ENCODE measurements at places on chromosomes 1 and 21.

- DNase-seq: no peak
These were observed 3.6 kb upstream of the RABIF start for GRCh38 chr1:202892501-202892900.

DNA sequence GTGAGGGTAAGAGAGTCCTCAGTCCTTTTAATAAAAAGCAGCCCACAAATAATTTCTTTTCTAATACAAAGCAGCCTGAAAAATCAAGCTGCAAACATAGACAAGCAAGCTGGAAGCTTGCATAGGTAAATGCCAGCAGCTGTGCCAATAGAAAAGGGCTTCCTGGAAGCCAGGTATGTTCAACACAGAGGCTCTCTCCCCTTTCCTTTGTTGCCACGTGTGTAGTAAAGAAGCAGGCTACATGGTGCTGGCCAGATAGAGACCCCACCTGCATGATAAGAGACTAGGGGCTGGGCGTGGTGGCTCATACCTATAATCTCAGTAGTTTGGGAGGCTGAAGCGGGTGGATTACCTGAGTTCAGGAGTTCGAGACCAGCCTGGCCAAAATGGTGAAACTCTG lies 50.1 kb upstream of the ERRFI1 start:
- no peak for DNase-seq

GRCh38 chr1:162200096-162200847 lies 130.8 kb downstream of the NOS1AP start:
- DNase-seq: no peak

GRCh38 chr1:227731241-227731677 lies 3.8 kb downstream of the JMJD4 start:
- no peak for DNase-seq

- no peak for DNase-seq
These were observed 122.3 kb upstream of the C1orf105 start for GRCh38 chr1:172298141-172298540.

DNA sequence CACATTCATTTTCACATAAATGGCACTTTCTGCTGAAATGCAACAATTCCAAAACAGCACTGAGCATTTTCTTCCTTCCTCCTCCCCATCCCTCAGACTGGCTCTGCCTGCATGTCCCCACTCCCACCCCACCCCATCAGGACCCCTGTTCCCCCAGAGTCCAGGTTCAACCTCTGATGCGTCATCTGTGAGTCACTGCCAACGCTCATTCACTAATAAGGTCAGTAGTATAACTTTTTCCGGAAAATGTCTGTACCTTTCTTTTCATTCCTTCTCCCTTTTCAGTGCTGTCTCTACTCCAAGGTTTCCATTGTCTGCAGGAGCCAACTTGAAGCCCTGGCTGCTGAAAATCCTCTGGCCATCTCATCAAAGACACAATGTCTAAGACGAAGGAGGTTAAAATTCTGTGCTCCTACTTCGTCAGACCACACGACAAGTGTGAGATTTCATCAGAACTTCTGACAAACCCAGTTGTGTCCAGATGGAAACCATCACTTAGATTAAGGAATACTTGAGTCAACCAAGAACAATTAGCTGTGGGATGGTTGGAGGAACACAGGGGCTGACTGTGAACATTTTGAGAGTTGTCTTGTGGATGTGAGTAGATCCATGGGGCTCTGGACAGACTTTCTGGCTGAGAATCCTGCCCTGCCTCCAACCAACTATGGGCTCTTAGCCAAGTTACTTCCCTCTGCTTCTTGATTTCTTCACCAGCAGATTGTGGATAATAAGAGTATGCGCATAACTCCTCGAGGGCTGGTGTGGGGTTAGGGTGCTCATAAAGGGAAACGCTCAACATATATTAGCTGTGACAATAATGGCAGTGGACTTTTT lies 35.6 kb upstream of the UTS2 start:
- DNase-seq: no peak

- DNase-seq: no peak
These were observed at the start of gene C2CD2 for GRCh38 chr21:41953831-41954653. C2CD2 (minus strand) TSS chr21:41954018; CDS start chr21:41953648, 370 bp downstream.

- no peak for DNase-seq
These were observed 62.0 kb upstream of the ABCG1 start for GRCh38 chr21:42156690-42157605.

DNA sequence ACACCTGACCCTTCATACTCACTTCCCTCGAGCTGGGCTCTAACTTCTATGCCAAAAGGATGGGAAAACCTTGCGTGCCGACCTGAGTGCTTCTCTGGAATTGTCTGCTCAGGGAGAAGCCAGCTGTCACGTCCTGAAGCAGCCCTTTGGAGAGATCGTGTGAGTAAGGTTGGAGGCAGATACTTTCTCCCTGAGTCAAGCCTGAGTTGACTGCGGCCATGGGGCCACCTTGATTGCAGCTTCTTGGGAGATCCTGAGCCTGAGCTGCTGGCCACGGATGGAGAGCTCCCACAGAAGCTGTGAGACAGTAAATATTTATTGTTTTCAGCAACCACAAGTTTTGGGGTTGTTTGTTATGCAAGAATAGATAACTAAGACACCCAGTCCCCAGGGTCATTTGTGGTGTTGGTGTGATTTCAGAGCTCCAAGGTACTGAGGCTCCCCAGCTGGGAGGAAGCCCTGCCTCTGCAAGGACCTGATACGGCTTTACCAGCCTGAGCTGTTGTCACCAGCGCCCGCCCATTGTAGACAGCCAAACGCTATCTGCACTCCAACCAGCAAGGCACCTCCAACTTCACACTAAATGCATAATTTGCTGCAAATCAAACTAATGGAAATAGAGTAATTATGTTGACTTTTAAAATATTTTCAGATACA lies 531.6 kb downstream of the PTPRU start:
- no peak for DNase-seq

GRCh38 chr1:78322928-78323680 lies 167.7 kb upstream of the PTGFR start:
- DNase-seq: no peak

DNA sequence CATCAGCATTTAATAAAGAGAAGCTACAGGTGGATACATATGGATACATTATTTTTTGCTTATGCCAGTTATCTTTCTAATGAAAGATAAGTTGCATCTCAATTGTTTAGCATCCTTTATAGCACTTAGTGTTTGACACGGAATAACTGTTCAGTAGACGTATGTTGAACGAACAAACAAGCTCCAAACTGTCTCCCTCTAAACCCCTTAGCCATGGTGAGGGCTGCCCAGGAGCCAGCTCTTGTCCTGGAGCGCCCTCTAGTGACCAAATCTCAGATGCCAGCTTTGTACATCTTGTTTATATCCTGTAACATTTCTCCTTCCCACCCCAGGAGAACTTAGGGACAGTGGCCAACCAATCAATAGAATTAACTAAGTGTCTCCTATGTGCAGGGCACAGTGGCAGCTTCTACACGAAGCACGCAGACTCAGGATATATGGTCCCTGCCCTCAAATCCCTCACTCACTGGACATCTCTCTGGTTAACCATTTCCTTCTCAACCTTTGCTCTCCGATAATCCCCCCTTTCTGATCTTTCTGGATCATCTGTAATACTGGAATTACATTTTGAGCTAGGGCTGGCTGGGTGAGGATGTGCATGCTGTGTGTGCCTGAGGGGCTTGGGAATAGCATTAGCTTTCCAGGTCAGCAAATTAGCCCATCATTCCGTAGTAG lies 22.9 kb downstream of the KCNA10 start:
- no peak for DNase-seq

DNA sequence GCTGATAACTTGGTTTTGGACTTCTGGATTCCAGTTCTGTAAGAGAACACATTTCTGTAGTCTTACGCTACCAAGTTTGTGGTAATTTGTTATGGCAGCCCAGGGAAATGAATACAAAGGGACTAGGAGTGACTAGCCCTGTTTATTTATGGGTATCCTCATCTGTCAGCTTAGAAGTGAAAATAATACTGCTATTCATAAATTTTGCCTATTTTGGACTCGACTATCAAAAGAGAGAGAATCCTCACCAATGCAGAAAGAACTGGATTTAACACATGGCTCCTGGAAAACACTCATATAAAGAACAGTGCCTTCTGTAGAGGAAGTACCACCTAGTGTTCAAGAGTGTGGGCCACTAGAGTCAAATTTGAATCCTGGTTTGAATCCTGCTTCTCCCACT lies 22.6 kb downstream of the HSD11B1 start:
- DNase-seq: no peak

DNA sequence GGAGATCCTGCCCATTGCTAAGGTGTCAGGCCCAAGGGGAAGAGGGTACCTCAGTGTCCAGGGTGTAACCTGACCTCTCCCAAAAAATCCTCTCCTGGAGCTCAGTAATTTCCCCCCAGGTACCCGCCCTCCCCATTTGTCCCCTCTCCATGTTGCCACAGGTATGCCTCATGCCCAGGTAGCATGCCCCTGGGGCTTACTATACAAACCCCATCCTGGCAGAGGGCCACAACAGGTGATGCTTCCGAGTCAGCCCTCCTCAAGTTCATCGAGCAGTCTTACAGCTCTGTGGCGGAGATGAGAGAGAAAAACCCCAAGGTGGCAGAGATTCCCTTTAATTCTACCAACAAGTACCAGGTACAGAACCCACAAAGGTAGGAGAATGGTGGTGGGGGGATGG lies 15.7 kb downstream of the ATP1A4 start:
- no peak for DNase-seq

DNA sequence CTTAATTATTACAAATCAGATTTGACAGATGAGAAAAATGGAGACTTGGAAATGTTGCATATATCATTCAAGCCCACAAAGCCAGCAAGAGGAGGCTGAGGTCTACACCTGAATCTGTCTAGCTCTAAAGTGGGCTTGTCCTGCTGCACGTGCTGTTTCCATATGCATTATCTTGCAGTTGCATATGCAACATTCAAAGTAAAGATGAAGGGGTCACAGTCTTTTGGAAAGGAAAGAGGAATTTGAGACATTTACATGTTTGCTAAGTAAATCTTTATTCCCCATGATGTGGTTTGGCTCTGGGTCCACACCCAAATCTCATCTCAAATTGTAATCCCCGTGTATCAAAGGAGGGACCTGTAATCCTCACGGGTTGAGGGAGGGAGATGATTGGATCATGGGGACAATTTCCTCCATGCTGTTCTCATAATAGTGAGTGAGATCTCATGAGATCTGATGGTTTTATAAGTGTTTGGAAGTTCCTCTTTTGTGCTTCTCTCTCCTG lies 98.3 kb downstream of the BACH1 start:
- no peak for DNase-seq

- no peak for DNase-seq
These were observed 120.8 kb downstream of the GABPA start for GRCh38 chr21:25855576-25855975.

DNA sequence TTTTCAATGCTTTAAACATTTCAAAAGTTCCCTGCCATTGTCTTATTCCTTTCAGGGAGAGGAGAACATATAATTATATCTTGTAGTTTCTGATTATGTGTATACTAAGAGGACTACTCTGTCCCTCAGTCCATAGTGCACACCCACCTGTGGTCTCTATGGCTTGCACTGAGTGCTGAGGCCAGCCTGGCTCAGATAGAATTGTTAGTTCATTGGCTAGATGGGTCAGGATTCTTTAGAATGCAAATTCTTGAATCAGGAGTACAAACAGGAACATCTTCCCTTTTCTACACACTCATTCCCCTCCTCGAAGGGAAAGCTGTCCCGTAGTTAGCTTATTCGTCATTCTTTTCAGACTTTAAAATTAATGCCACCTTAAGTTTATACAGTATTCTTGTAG lies 8.2 kb downstream of the BACH1 start:
- no peak for DNase-seq

- DNase-seq: no peak
These were observed 143.3 kb downstream of the GREM2 start for GRCh38 chr1:240468656-240469055.

GRCh38 chr1:109598156-109598555 lies 21.3 kb downstream of the GNAT2 start:
- DNase-seq: no peak

DNA sequence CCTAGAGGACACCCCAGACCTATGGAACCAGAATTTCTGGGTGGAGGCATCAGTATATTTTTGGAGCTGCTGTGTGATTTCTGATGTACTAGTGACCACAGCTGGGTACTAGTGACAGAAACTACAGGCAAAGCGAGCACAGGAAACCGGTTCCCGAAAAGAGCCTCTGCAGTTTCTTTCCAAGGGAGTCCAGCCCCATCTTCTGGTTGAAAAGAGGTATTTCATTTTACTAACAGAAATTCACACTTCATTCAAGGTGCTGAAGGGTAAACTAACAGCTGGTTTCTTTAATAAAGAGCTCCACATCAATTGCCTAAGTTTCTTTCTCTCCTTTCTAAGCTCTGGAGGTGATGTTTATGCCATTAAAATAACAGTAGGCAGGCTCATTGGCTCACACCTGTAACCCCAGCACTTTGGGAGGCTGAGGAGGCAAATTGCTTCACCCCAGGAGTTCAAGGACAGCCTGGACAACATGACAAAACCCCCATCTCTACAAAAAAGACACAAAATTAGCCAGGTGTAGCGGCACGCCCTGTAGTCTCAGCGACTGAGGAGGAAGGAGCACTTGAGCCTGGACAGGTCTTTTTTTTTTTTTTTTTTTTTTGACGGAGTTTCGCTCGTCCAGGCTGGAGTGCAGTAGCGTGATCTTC lies 22.0 kb downstream of the THAP3 start:
- no peak for DNase-seq

- no peak for DNase-seq
These were observed 3.9 kb upstream of the VPS72 start for GRCh38 chr1:151193856-151194255.

- no peak for DNase-seq
These were observed 3.5 kb upstream of the BSND start for GRCh38 chr1:54995013-54995760.

- DNase-seq: no peak
These were observed 188.9 kb upstream of the EDN2 start for GRCh38 chr1:41673378-41673777.

DNA sequence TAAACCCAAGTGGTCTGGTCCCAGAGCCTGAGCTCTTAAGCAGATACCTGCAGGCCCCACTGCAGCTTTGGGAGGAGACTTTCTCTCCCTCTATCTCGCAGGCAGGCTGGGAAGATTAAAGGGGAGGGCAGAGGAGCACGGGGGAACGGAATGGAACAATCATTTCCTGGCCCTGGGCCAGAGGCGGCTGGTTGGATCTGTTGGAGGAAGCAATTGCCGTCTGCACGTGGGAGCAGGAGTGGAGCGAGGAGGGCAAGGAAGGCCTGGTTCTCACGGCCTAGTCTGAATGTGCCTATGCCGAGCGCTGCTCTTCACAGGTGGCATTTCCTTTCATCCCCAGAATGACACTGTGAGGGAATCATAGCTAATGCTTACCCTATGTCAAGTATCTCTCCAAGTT lies 23.7 kb downstream of the NKAIN1 start:
- DNase-seq: no peak

- DNase-seq: no peak
These were observed 10.2 kb upstream of the GNB1 start for GRCh38 chr1:1900883-1901640.

- DNase-seq: no peak
These were observed 508.7 kb downstream of the DPYD start for GRCh38 chr1:97412166-97412565.

All from esophagus squamous epithelium (tissue), 5 donors.